ENCODE measurements at places on chromosomes 3 and 15. TPM values are rescaled to one million over a fixed set of nuclear protein-coding genes. Genes with fewer than 3 reads are reported as not detected.

The SAMD7 gene
- not detected for total RNA-seq

The AMT gene
- total RNA-seq = 20.1 TPM

The KBTBD8 gene
- total RNA-seq = 2.9 TPM

The MRPL46 gene
- total RNA-seq = 57.8 TPM

The OPA1 gene
- 109 TPM for total RNA-seq

The SHQ1 gene
- 11.1 TPM for total RNA-seq

The SLC12A1 gene
- total RNA-seq = not detected

The TM4SF18 gene
- 4.1 TPM for total RNA-seq
